ENCODE measurements at places on chromosomes 1 and 21. TPM values are rescaled to one million over a fixed set of nuclear protein-coding genes. Genes with fewer than 3 reads are reported as not detected.

SIM2 gene
- 4.8 TPM for total RNA-seq

PLCH2 gene
- 0.40 TPM for total RNA-seq

KCNQ4 gene
- 0.30 TPM for total RNA-seq

ICOSLG gene
- total RNA-seq = 4.8 TPM

MARK1 gene
- total RNA-seq = 0.13 TPM

IL6R gene
- 25.5 TPM for total RNA-seq

ESRRG gene
- not detected for total RNA-seq

LCE2A gene
- total RNA-seq = not detected

ITLN2 gene
- total RNA-seq = 0.66 TPM

DAB1 gene
- total RNA-seq = not detected

PTP4A2 gene
- total RNA-seq = 244 TPM

Measured in A549 treated with dexamethasone at 1 μM for 4 hours (cell line).